EH (cell line): ENCODE measurements at places on chromosomes 3 and 15.

DNA sequence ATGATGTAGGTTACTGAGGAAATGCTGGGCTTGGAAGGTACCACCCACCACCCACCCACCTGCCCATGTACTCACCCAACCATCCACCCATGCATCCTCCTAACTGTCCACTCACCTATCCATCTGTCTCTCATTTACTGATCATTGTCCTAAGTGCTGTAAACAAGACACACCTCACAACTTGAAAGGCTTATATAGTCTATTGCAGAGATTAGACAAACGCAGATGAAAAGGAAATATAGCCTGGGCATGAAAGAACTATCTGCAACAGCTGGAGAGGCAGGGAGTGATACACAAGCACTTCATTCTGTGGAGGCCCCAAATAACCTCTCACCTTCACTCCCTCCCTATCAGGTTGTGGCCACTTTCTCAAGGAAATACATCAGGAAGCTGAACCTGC lies 54.0 kb downstream of the DAPK2 start:
- DNase-seq = no peak

DNA sequence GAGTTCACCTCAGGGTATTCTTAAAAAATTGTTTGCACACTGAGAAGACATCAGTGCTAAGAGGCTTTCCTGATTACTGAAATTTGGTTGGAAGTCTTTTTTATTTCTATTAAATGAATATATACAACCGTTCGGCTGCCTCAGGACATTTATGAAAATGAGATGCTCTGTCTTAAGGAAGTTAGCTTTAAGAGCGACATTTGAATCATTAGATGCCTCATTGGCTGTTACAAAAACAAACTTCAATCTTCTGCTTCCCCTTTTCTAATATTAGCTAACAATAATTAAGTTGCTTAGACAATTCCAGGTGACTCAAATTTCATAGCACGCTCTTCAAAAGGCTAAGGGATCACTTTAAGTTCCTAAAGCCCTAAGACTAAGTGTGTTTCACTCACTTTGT lies 673.7 kb downstream of the FHIT start:
- DNase-seq = no peak

DNA sequence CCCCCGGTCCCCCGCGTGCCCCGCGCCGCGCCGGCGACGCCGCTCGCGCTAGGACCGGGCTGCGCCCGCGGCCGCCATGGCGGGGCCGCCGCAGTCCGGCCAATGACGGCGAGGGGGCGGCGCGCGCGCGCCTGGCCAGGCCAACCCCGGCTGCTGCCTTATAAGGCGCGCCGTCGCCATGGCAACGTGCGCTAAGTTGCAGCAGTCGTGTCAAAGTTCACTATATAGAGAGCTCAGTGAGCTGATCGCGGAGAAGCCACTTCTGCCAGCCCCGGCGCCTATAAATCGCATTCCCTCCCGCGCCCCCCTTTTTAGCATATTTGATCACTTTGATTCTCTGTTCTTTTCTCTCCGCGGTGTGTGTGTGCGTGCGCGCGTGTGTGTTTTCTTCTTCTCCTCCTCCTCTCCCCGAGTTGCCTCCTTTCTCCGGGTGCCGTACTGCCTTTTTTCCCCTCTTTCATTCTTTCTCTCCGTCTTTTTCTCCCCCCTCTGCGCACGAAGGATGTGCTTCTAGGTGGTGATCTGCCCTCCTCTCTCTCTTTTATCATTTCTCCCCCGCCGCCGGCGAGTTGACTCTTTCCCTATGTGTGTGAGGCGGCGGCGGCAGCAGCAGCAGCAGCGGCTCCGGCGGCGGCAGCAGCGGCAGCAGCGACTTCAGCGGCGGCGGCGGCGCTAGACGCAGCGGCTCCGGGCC lies at the start of gene NR2F2:
Gene NR2F2, plus strand, starts transcription at position 251 of the 694 bp plus-strand sequence. CDS start 1,406 bp downstream, outside the sequence.
- peak; percentile 99 for DNase-seq

DNA sequence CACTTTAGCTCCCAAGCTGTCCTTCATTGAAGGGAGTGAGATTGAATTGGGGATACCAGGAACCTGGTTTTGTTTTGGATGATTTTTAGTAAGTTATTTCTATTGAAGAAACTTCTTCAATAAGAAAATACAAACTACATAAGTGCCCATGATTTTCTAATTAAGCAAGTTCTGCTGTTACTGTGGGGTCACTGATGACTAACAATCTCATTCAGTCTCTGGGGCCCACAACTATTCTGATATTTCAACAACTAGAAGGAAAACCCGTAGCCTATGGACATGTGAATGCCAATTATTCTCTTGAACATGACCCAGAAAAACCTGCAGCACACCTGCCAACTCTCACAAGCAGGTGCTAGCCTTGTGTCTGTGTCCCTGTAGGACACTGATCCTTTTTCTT lies 184.6 kb downstream of the DCLK3 start:
- DNase-seq = no peak

GRCh38 chr3:29721789-29722188 lies 440.9 kb downstream of the RBMS3 start:
- no peak for DNase-seq

- DNase-seq = no peak
Observed at GRCh38 chr3:162029736-162030135, 533.1 kb downstream of the OTOL1 start.

DNA sequence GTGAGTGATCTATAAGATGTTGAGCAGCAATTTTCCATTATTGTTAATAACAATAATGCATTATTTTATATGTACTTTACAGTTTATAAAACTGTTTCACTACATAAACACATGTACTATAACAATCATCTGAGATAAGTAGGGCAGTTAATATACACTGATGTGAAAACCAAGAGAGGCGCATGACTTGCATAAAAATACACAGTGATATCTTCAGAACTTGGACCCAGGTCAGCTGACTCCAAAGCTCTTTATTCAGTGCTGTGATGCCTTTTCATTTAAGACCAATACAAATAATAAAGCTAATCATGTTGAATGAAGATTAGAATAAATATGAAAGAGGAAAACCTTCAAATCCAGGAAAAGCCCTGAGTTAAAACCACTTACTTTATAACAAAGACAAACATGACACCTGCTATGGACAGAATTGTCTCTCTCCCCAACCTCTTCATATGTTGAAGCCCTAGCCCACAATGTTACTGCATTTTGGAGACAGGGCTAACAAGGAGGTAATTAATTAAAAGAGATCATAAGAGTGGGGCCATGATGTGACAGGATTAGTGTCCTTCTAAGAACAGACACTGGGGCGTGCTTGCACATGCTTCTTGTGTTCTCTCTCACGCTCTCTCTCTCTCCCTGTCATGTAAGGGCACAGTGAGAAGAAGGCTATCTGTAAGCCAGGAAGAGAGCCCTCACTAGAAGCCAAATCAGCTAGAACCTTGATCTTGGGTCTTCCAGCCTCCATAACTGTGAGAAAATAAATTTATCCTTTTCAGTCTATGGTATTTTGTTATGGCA lies 55.8 kb upstream of the TSPAN3 start:
- DNase-seq = no peak

DNA sequence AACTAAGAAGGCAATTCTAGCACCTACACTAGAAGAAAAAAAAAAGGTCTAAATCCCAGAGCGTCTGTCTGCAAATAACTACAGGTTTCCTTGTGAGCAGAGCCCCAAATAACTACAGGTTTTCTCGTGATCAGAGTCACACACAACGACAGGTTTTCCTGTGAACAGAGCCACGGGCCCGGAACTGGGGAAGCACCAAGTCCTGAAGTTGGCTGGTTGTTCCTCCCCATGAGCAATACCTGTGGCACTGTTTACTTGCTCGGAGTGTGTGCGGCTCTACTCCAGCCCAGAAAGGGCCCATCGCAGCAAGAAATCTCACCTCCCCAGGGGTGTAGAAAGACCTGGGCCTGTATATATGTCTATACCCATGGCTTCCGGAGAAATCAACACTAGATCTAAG lies 644 bp upstream of the MASP1 start:
- DNase-seq = peak; percentile 43

DNA sequence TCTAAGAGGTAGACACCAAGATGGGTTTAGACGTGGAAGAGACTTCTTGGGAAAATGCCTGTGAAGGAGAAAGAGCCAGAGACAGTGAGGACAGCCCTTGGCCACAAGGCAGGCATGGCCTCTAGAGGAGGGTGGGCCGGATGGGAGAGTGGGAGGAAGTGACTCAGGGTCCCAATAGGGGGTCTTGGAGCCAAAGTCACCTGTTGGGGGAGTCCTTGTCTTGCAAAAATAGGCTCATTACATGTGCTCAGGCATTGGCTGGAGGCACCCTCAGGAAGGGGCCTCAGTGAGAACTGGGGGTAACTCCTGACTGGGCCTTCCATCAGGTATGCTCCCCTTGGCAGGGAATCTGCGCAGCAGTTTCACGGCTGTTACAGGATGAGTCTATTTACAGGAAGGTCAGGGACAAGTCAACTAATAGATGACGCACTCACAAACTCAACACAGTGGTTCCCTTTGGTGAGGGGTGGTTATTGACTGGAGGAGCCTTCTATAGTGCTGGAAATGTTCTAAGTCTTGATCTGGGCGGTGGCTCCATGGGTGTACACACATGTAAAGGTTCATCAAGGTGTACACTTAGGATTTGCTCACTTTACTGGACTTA lies 259.6 kb downstream of the XXYLT1 start:
- DNase-seq = no peak

- peak; percentile 60 for DNase-seq
Observed at GRCh38 chr15:77599899-77600298, 32.8 kb downstream of the LINGO1 start.

- DNase-seq = peak; percentile 66
Observed at GRCh38 chr3:52005571-52005986, 9.9 kb upstream of the RPL29 start.

- DNase-seq = peak; percentile 25
Observed at GRCh38 chr3:23810343-23811184, 4.8 kb downstream of the UBE2E1 start.

DNA sequence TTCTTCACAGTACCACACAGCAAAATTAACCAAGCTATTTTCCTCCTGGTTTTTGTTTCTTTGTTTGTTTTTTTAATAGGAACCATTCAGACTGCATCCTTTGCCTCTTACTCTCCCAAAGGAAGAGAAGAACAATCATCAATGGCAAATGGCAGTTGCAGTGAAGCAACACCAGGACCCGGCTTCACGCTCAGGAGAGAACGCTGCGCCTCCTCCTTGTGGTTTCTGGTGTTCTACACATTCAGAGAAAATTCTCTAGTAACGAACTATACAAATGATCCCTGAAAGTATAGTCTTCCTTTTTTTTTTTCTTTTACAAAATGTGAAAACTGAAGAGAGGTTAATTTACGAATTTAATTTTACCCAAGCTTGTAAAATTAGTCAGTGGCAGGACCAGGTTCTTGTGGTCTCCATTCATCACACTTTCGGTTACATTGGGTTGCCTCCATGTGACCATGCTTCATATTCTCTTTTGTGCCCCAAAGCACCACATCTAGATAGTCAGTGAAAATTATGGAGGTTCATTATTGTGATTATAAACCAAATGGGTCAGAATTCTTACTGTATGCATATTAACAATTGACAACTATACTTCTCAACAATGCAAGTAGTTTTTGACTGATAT lies 10.6 kb upstream of the MINDY2 start:
- DNase-seq = no peak

GRCh38 chr3:156472150-156472549 lies 82.8 kb downstream of the SSR3 start:
- DNase-seq = no peak

DNA sequence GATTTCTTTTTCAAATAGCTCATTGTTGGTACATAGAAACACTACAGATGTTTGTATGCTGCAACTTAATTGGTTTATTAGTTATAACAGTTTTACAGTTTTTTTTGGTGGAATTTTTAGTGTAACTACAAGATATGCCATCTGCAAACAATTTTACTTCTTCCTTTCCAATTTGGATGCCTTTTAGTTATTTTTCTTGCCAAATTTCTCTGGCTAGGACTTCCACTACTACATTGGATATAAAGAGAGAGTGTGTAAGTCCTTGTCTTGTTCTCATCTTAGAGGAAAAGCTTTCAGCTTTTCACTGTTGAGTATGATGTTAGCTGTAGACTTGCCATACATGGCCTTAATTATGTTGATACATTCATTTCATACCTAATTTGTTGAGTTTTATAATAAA lies 143.6 kb upstream of the EOMES start:
- DNase-seq = no peak

GRCh38 chr3:133850034-133850433 lies 44.4 kb downstream of the SRPRB start:
- DNase-seq = no peak

DNA sequence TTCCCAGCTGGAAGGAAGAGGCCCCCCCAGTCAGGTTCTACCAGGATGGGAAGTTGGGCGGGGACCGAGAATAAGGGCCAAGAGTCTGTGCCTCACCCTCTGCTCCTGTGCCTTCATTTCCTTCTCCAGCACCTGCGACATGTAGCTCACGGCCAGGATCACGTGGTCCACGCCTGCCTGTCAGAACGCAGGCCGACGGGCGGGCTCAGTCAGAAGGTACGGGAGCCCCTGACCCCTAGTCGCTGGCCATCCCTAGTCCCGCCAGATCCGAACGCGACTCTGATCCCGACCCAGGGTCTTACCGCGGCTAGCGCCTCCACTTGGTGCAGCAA lies 489 bp downstream of the GMPPB start:
- DNase-seq = peak; percentile 57
